MCF 10A (cell line): ENCODE measurements at places on chromosomes 7 and 10.

- DNase-seq: no peak
Observed at GRCh38 chr10:46515793-46516192, 40.7 kb downstream of the GPRIN2 start.

DNA sequence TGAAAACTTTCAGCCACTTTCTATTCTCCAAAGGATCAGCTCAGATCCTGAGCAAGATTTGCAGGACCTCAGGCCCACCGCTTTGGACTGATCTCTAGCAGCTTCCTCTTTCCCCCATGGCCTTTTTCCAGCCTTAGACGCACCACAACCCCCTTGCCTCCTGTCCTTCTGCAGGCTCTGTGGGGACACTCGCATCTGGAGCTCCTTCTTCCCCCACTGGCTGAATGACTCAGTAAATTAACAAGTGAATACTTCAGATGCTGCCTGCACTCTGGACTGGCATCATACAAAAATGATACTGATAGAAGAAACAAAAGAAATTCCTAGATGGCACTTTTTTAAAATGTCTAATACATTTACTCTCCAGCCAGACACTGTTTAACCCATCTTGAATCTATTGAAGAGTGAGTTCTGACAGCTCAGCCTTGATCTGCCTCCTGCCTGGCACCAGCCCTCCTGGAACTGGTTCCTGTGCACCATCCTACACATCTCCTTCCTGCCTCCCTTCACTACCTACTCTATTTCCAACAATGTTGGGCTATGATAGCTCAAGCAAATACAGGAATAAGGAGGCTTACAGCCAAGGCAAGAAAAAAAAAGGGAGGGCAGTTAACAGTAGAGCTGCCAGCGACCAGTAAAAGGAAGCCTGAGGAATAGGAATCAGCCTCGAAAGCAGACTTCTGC, 3.3 kb downstream of the FRMPD2 start:
- DNase-seq: no peak

DNA sequence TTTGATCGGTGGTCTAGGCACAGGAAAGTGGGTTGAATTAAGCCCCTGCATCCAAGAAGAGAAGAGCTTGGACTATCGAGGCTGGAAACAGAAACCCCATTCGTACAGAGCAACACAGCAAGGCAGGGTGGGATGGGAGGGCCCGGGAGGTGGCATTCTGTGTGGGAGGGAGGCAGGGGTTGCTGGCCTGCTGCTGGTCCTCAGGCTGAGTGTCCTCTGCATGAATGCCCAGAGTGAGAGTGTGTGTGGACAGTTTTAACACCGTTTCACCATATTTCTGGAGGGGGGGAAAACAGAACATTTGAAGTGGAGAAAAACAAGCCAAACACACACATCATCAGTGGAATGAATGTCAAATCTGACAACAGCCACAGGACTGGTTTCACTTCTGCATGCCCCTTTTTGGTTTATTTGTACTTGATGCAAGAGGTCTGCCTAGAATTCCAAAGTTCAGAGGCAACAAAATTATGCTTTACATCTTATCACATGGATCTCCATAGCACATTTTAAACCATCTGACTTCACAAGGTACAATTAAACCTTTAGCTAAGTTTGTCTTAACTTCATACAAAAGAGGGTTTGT, 11.1 kb upstream of the ENO4 start:
- DNase-seq: no peak

- DNase-seq: no peak
Observed at GRCh38 chr7:97024209-97025129, at the start of gene DLX5. DLX5 (minus strand) TSS chr7:97024831; CDS start chr7:97024623, 208 bp downstream.

GRCh38 chr7:11104578-11104977, 130.9 kb downstream of the PHF14 start:
- no peak for DNase-seq

DNA sequence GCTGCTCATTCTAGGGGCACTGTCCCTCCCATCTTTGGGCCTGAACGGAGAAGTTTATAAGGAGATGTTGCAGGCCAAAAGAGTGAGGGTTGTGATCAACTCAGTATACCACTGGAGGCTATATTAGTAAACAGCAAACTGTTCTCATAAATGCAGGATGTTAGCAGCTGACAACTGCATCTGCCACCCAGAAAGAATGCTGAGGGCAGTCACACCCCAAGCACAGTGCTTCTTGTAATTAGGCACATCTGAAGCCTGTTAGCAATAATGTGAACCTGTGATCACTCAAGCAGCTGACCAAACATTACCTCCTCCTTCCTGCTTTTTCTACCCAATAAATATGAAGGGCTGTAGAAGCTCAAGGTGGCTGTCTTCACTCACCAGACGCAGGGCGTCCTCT, 38.4 kb upstream of the ZNF138 start:
- no peak for DNase-seq

DNA sequence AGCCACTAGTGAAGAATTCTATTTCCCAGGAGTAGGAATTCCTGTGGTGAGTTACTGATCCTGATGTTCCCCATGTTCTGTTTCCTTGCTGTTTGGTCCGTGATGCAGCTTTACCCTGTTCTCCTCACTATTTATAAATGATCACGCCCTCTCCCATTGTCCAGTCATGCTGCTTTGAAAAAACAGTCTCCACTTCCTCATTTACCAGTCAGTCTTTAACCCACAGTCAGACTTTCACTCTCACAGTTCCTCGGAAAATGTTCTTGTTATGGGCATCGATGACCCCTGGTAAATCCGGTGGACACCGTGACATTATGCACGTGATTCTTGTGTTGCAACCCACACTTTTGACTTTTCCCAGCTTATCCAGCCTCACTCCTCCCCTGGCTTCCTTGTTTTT, 14.4 kb downstream of the SCIN start:
- no peak for DNase-seq
